Caco-2 (cell line): ENCODE measurements at places on chromosomes 4 and X. TPM values are rescaled to one million over a fixed set of nuclear protein-coding genes. Genes with fewer than 3 reads are reported as not detected.

GRCh38 chr4:11543706-11544105, 115.0 kb upstream of the HS3ST1 start:
- DNase-seq: no peak

DNA sequence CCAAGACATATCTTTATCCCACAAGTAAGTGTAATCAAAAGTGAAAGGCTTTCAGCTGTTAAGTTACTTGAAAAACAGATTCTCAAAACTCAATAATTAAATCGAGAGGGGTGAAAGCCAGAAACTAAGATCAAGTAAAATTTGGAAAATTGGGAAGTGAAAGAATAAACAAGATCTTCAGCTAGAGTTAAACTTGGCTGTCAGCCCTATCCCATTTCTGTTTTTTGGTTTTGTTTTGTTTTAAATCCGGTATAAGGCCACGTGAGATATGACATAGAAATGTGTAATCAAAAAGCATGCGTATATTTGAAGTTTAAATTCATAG, 856.8 kb downstream of the STIM2 start:
- no peak for DNase-seq

DNA sequence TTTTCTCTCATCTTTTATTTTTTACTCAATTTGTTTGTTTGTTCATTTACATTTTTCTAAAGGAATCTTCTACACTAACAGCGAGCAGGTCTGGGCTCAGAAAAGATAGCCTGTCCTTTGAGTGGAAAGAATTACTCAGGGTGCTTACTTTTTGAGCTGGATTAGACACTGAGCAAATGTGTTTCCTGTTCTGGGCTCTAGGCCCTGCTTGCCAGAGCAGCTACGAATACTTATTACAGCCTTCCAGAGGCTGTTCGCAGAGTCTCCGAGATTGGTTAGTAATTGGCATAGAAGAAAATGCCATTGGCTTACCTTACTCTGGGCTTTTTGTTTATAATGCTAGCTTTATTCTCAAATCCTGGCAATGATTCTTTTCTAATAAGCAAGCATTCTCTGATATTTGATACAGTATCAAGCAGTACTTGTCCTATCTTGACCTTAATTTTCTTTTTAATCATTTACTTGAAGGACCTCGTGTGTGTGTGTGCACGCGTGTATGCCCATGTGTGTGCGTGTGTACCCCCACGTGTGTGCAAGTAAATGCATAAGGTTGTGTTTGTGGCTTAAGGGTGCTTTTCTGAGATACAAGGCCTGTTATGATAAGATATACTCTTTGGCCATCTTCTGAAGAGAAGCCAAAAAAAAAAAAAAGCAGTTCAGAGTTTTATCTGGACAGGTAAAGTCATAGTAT, 76.2 kb upstream of the GRXCR1 start:
- no peak for DNase-seq

- DNase-seq: no peak
Observed at GRCh38 chr4:101265816-101266172, 81.5 kb downstream of the PPP3CA start.

DNA sequence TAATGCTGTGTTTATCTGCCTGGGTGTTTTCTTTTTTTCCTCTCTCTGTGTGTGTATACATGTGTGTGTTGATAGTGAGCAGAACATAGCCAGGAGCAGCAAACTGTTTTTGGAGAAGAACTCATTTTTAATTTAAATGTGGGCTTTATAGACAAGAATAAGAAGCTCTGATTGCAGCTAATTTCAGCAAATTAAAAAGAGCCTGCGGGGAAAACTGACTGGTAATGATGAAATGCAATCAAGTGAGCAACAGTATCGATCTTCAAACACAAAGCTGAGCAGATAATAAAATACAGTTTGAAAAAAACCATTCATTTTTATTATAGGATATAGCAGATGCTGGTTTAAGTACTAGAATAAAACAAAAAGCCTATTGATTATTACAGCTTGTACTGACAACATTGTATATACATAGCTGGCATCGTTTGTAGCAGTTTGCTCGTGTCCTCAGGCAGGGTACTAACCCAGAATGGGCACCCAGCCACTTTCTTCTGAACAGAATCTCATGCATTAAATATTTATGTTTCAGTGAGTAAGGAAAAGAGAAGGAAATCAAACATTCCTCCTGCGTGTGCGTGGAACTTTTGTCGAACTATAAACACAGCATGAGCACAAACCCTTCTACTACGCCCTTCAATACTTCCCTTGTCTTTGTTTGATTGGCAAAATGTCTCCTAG, 73.5 kb upstream of the ZFP42 start:
- DNase-seq: no peak

Gene HPGD
- total RNA-seq: 85.5 and 91.5 TPM in 2 replicates

DNA sequence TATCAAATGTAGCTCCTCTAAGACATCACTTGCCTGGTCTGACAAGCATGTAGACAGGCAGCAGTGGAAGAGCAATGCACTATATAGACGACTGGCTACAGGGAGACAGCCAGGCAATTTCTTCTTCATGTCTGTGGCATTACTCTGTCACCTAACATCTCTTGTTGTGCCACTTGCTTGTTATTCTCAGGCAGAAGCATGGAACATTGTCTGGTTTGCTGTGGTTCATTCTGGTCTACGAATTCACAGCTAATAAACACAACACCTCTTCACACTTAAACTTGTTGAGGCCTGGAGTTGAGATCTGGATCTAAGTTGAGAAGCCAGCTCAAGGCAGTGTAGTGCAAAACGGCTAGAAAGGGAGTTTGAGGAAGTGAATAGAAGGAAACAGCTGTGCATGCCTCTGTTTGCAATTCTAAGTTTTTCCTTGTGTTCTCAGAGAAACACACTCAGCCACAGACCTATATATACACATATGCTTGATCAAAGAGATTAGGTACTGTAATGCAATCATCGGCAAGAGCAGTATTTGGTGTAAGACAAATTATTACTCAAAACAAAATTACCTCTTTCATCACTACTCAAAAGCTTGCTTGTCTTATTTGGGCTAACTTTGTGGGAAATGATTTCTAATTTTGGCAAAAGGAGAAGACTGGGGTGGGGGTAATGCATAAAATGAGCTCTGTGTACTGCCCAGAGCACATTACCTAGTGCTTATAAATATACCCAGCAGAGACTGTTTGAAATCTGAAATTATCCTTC, 243.8 kb downstream of the PPP3CA start:
- DNase-seq: no peak

GRCh38 chr4:104979083-104979760, 167.5 kb upstream of the TET2 start:
- no peak for DNase-seq

GRCh38 chr4:7908668-7909067, 31.0 kb downstream of the AFAP1 start:
- no peak for DNase-seq

GRCh38 chr4:180953572-180953971, 1289.6 kb upstream of the TENM3 start:
- peak; percentile 18 for DNase-seq

Gene NUP54
- 64.9 and 68.8 TPM in 2 replicates for total RNA-seq

Gene MAGEB2
- total RNA-seq: not detected in 2 replicates

Gene BEND2
- not detected in 2 replicates for total RNA-seq

DNA sequence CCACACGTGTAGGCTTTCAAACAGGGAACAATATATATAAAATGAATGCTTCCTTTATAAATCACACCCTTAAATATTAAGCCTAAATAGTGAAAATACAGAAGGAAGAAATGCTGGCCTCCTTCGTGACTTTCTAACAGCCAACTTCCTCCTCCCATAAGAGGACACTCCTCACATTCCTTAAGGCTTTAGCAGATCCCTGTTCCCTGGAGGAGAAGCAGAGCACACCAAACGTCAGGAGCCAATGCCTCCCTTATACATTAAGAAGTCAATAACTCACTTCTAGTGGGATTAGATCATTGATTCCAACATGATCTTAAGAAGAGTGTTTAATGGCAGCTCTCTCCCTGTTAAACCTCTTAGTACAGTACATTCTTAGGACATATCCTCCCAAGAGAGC, 108.4 kb upstream of the FAM241A start:
- DNase-seq: no peak

- no peak for DNase-seq
Observed at GRCh38 chr4:179836179-179837075, 2394.2 kb upstream of the AGA start.

Gene F11
- not detected in 2 replicates for total RNA-seq

Gene PPP2R3B
- 57.9 and 71.3 TPM in 2 replicates for total RNA-seq

Gene CT45A5
- not detected in 2 replicates for total RNA-seq

Gene MAGED4B
- total RNA-seq: not detected in 2 replicates

DNA sequence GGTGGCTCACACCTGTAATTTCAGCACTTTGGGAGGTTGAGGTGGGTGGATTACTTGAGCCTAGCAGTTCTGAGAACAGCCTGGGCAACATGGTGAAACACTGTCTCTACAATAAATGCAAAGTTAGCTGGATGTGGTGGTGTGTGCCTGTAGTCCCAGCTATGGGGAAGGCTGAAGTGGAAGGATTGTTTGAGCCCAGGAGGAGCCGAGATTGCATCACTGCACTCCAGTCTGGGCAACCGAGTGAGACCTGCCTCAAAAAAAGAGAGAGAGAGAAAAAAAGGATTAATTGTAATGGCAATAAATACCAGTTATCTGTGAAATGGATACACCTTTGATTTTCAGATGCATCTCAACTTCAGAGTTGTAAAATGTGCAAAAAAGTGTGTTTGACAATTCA, 58.8 kb downstream of the SPRY1 start:
- no peak for DNase-seq

DNA sequence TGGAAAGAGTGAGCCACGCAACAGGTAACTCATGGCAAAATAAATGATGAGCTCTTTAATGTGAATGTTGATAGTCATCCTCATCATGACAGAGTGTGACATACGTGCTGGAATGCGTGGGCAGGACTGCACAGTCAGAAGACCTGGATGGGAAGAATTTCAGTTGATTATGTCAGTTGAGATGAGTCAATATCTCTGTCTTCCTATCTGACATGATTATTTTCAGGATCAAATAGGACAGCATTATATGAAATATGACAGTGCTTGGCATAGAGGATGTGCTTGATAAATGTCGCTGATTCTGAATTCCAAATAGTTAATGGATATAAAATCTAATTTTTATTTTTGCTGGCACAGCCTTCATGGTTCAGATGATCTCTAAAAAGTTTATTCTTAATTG, 95.1 kb downstream of the IL15 start:
- DNase-seq: no peak

GRCh38 chr4:14865804-14866203, 136.5 kb upstream of the CPEB2 start:
- no peak for DNase-seq

Gene GABRG1
- total RNA-seq: not detected in 2 replicates

GRCh38 chr4:125358453-125358852, 43.7 kb downstream of the FAT4 start:
- DNase-seq: no peak

- no peak for DNase-seq
Observed at GRCh38 chr4:79331126-79331876, 5.4 kb upstream of the NAA11 start.

- no peak for DNase-seq
Observed at GRCh38 chrX:9447906-9448305, 17.0 kb upstream of the TBL1X start.

Gene CCSER1
- total RNA-seq: 3.6 and 4.1 TPM in 2 replicates

Gene PNMA5
- total RNA-seq: not detected in 2 replicates

Gene MAGEA11
- 0.14 TPM in 1 of 2 replicates, not detected in the other for total RNA-seq

DNA sequence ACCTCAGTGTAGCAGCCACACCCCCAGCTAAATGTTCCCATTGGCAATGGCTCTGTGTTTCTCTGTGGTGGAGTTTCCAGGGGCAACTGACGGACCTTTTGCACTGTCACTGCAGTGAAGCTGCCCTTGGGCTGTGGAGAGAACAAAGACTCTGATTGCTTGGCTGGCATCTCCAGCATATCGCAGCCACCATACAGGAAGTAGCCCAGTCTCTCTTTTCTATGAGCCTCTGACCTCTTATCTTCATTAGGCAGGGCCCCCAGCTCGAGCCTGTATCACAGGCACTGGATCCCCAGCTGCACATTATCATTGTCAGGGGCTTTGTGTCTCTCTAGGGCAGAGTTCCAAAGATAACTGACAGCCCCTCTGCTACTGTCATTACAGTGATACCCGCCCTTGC, 483.5 kb downstream of the ARAP2 start:
- DNase-seq: no peak

DNA sequence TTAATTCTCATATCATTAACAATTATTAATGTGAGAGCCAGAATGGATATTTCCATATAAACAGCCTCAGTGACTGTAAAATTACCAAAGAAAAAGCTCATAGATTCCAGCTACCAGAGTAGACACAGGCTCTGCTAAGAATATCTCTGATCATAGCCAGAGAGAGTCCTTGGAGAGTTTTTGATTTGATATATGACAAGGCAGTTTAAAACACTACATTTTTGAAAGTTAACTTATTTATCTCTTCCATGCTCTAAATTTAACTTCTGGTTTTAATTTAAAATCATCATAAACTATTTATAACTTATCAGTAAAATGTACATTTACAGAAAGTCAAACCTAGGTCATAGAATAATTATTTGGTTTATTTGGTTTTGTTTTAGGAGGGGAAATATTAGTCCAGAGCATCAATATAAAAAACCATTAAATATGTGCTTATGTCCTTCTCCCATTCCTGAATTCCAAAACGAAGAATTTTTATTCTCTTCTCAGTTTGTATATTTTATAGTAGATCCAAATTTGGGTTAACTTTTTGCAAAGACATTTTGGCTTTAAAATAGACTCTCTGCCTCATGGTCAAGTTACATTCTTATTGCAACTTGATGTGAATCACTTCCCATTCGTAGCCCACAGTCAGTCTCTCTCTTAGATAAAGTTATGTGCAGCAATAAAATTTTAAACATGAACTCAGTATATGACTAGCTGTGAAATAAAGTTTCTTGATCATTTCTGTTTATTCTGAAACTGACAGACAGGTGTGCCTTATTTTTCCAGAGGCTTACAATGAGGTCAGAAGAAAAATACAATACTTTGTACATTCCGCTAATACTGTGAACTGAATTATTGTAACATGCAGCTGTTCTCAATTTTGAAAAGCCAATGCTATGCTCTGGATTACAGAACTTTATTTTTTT, 267.1 kb downstream of the PAPSS1 start:
- DNase-seq: no peak

- no peak for DNase-seq
Observed at GRCh38 chrX:11698702-11699101, 33.0 kb upstream of the ARHGAP6 start.

DNA sequence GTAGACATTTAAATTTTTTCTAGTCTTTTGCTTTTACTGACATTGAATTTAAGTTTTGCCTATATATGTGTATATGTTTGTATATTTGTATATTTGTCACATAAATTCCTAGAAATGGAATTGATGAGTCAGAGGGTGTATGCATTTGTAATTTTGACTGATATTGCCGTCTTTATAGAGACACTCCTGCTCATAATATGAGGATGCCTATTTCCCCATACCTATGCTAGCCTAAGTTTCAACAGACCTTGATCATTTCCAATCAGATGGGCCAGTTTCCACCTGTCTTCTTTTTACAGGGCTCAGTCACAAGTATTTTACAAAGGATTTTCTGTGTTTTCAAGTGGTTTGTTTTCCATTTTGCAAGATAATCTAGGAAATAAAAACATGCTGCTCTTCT, 10.8 kb downstream of the PDLIM5 start:
- DNase-seq: no peak

Gene GRIA3
- not detected in 2 replicates for total RNA-seq
